Stimulated activated CD4-positive, alpha-beta T cell treated with anti-CD3 and anti-CD28 coated beads, Interleukin-1b, Interleukin-23, amount 100 ng/mL, for 1 hour (primary cell): ENCODE measurements at places on chromosomes 7 and 10.

- no peak for DNase-seq
Measured at GRCh38 chr7:142439739-142440138, 181.9 kb upstream of the PRSS58 start.

GRCh38 chr7:106823631-106824030 lies 41.5 kb upstream of the PIK3CG start:
- DNase-seq, result no peak

DNA sequence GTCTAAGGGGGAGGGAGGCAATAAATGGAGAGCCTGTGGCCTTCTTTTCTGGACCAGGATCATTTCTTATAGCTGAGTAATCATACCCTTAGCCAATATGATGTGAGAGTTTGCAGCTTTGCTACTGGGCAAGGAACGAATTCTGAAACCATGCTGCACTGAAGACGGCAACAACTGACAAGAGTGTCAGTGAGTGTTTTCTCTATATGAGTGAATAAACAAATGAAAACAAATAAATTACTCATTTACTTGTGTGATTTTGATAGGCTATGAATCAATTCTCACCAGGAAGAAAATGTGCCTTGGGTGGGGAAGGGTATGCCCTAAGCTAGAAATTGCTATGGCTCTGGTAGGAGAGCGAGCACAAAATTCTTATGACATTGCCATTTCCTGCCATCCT lies 79.4 kb upstream of the LRRN3 start:
- DNase-seq, result no peak

- no peak for DNase-seq
Measured at GRCh38 chr7:134777470-134777869, 2.0 kb upstream of the CALD1 start.

GRCh38 chr10:8768341-8768740 lies 713.9 kb downstream of the GATA3 start:
- no peak for DNase-seq

DNA sequence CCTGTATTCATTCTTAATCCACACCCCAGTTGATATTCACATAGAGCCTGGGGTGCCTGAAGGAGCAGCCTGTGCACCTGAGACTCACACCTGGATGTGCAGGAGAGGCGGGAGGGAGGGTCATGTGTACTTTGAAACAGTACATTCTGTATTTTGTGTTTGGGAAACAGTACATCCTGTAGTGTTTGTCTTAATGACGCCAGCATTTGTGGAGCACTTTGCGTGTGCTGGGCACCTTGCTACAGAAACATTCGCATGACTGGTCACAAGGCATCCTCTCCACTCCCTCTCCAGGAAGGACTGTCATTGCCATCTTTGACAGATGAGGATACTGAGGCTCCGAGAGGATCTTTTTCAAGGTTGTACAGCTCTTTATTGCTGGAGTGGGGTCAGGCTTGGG lies 132.1 kb downstream of the TACC2 start:
- DNase-seq, result no peak

DNA sequence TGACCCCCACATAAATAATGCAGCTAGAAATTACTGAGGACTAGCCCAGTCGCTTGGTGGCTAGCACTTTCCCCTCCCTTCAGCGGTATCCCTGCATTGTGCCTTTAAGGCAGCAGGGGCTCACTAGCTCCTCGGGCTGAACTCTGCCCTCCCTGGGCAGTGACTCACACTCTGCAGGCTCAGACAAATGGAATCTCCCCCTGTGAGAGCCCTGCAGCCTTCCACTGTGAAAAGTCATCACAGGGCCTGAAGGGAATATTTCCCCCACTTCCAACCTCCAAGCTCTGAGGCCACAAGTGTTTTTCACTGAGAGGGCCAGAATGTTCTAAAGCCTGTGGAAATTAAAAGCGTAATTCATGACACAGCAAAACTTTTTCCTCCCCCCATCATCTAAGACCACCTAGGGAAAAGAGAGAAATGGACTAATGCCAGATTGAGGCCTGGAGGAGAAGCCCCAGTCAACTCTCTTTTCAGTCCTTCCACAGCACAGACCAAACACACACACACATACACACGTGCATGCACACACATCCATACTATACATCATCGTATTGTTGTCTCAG lies 93.6 kb upstream of the COL1A2 start:
- no peak for DNase-seq

DNA sequence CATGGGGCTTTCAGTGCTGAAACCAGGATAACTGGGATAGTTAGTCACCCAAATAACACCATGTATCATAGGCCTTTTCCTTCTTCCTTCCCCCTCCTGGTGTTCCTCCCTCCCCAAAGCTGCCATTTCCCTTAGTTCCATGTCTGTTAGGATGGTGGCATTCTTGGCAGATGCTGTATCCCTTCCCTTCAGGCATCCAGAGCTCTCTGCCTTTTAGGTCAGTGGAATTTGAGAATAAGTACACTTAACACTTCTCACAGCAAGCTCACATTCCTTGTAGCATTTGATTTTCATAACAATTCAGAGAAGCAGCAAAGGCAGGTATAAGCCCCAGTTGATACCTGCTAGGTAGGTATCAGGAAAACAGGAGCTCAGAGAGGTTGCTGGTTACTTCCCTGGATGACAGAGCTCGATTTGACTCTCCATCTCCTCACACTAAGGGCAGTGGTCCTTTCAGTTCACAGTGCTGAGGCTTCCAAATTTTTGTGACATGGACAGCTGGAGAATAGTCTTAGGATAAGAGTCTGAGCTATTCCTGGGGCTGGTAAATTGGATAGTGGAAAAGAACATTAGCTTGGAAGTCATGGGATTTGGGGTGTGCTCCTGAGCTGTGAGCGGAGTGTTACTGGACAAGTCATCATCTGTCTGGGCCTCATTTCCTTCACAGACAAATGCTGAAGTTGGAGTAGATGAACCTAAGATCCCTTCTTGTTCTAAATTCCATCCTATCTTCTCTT lies 108.7 kb upstream of the RHOBTB1 start:
- no peak for DNase-seq

- DNase-seq, result no peak
Measured at GRCh38 chr7:69847921-69848612, 249.8 kb downstream of the AUTS2 start.

DNA sequence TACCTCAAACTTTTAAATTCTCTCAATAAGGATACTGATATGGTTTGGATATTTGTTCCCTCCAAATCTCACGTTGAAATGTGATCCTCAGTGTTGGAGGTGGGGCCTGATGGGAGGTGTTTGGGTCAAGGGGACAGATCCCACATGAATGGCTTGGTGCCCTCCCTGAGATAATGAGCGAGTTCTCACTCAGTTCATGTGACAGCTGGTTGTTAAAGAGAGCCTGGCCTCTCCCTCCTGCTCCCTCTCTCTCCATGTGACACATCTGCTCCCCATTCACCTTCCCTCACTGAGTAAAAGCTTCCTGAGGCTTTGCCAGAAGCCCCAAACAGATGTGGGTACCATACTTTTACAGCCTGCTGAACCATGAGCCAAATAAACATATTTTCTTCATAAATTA lies 19.2 kb downstream of the ABCB4 start:
- no peak for DNase-seq

GRCh38 chr7:123485187-123485586 lies 49.2 kb downstream of the IQUB start:
- DNase-seq, result no peak

DNA sequence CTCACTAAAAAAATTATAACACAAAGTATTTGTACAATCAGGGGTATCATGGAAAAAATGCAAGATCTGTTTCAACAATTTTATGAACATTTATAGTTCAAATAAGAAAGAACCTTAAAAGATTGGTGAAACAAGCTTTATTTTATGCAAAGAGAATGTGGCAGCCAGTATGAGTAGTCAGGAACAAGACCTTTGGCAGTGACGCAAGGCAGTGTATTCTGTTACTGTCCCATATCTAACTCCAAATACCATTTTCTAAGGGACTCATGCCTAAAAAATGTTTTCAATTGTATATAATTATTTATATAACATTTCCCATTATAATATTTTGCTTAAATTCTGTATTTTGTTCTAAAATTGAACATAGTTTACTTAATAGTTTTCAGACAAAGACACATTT lies 19.1 kb upstream of the FAM53B start:
- DNase-seq, result no peak

DNA sequence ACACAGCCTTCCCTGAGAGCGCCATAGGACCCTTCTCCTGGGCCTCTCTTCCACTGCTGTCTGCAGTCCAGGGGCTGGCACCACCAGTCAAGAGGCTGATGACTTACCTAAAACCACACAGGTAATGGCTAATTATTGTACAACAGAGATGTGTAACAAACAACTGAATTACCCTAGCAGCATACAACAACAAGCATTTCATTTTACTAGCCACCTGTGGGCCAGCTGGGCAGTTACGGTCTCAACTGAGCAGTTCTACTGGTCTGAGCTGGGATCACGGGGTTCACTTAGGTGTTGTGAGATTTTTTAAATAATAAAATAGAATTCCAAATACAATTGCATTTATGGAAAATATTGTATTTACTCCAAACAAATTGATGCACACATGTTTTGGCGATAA lies 431.9 kb downstream of the TNS3 start:
- no peak for DNase-seq

DNA sequence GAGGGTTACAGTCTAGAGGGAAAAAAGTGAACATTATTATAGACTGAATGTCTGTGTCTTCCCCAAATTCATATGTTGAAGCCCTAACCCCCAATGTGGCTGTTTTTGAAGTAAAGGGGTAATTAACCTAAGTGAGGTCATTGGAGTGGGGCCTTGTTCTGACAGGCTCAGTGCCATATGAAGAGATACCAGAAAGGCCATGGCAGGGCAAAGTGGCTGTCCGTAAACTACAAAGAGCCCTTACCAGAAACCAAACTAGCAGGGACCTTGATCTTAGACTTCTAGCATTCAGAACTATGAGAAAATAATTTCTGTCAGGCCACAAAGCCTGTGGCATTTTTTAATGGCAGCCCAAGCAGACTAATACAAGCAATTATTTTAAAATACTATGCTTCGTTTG lies 8.7 kb downstream of the TMEM209 start:
- DNase-seq, result no peak

- DNase-seq, result no peak
Measured at GRCh38 chr10:126336801-126337200, 51.5 kb downstream of the ADAM12 start.

DNA sequence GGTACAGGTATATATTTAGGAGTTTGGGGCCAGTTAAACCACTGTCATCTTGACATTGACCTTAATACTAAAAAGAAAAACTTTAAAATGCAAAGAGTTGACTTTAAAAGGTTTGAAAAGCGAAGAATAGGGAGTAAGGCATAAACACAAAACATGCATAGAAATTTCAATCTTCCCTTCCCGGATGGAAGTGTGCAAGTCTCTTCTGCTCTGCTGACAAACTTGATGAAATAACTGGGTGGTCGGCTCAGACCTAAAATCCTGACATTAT lies 3.4 kb upstream of the SPAG6 start:
- DNase-seq, result no peak

DNA sequence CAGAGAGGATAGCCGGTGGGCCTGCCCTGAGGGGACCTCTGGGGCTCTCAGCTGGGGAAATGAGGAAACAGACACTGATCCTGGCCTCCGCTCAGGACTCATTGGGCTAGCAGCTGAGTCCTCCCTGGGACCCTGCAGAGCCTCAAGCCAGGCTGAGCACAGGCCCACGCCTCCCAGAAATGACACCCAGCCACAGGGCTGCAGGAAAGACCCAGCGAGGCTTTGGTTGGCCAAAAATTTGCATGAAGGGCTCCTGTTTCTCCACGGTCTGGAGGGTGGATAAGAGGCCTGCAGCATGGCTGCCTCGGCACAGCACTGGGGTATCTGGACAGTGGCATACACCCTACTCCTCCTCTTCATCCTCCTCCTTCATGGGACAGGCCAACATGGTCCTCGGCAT lies 60.4 kb downstream of the ZNF33B start:
- DNase-seq, result no peak

GRCh38 chr10:110512461-110513187 lies 14.9 kb downstream of the DUSP5 start:
- no peak for DNase-seq

GRCh38 chr7:140231771-140232491 lies 55.1 kb upstream of the KDM7A start:
- no peak for DNase-seq

DNA sequence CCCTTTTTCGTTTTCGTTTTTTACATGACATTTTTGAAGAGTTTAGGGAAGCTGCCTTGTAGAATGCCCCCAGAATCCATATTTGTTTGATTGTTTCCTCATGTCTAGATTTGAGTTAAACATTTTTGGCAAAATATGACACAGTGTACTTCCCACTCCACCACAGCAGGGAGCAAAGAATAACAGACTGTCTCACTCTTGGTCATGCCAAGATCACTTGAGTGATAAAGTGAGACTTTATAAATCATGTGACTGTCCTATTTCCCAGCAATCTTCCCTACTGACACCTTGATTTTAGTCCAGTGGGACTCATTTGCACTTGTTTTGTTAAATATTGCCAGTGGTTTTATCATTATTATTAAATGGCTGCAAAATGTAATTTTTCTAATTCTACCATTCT lies 44.4 kb upstream of the USP6NL start:
- no peak for DNase-seq

DNA sequence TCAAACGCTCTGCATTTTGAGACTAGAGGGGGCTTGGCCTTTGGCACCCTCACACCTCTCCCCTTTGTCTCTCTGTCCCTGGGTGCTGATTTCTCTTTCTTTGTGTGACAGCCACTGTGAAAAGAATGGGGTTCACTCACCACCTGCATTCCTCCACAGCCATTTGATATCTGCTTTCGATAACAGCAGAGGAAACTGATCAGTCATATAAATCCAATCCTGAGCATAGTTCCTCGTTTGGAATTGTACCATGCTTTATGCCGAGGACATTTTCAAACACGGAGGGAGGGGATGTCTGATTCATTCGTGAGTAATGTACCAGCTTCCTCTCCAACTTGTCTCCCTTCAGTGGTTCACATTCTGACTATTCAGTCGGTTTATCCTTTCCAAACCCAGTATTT lies 15.8 kb downstream of the MET start:
- DNase-seq, result no peak

GRCh38 chr7:154914308-154914995 lies 88.5 kb downstream of the PAXIP1 start:
- no peak for DNase-seq

- no peak for DNase-seq
Measured at GRCh38 chr7:129574487-129574886, 37.0 kb upstream of the NRF1 start.

GRCh38 chr7:91543646-91544045 lies 279.4 kb downstream of the FZD1 start:
- DNase-seq, result no peak

- no peak for DNase-seq
Measured at GRCh38 chr10:508726-509125, 180.7 kb downstream of the DIP2C start.
